Stimulated activated CD4-positive, alpha-beta T cell treated with anti-CD3 and anti-CD28 coated beads, Interleukin-1b, Interleukin-23, amount 100 ng/mL, for 1 hour (primary cell): ENCODE measurements at places on chromosomes 2 and 18.

- DNase-seq, result no peak
Observed at GRCh38 chr2:20143263-20143662, 81.7 kb downstream of the SDC1 start.

DNA sequence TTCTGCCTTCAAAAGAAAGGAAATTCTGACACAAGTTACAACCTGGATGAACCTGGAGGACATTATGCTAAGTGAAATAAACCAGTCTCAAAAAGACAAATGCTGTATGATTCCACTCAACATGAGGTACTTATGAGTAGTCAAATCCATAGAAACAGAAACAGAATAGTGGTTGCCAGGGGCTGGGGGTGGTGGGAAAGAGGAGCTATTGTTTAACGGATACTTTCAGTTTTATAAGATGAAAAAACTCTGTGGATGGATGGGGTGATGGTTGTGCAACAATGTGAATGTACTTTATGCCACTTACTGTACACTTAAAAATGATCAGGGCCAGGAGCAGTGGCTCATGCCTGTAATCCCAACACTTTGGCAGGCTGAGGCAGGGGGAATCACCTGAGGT, 15.4 kb downstream of the SLC35F5 start:
- DNase-seq, result no peak

- no peak for DNase-seq
Observed at GRCh38 chr2:205771031-205771430, 88.7 kb downstream of the NRP2 start.

DNA sequence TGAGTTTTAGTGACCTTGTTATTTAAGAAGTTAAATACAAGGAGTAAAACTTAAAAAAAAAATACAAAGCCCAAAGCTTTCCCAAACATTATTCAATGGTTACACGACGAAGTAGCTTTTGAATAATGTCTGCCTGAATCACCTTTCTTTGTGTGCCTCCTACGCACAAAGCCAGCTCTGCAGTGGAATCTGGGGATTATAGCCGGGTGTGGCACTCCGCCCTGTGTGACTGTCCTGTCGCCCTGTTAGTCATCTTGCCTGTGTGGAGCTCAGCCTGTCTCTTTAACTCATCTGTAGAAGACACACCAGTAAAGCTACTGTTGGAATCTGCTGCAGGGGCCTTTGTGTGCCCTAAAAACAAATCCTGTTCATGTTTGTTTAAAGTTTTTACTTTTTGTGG, 79.4 kb upstream of the TCF7L1 start:
- no peak for DNase-seq

GRCh38 chr2:98388081-98388480, 41.8 kb downstream of the CNGA3 start:
- DNase-seq, result no peak

DNA sequence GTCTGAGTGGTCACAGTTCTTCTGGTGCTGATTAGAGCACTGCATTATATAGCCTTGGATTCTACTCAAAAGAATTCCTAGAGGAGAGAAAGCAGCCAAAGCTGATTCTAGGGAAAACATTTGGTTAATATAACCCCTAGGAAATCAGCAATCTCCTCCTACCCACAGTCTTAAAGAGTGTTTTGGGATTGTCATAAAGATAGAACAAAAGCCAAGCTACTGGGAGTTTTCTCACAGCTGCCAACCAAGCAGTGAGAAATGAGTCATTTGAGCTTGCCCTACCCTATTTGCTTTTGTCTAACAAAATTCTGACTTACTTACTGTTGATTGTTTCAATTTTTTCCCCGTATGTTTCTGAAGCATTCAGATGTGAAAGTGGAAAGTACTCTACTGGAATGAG, 469.3 kb downstream of the PLCL1 start:
- no peak for DNase-seq

- DNase-seq, result no peak
Observed at GRCh38 chr2:178796079-178796677, 11.0 kb downstream of the TTN start.

DNA sequence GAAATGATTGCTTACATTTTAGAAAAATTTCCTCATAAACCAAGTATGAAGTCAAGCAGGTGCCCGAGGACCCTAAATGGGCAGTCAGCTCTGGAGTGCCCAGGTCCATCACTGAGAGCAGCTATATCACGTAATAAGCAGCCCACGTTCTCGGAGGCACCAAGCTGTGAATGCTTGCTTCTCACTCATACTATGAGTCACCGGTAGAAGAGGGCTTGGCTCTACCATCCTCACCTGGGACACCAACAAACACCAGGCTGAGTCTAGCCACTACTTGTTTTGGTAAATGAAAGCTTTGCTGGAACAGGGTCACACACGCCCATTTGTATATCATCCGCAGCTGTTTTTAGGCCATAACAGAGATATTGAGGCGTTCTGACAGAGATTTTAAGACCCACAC, 207.5 kb downstream of the SEPTIN10 start:
- no peak for DNase-seq

- no peak for DNase-seq
Observed at GRCh38 chr2:98457045-98457696, 12.5 kb downstream of the INPP4A start.

DNA sequence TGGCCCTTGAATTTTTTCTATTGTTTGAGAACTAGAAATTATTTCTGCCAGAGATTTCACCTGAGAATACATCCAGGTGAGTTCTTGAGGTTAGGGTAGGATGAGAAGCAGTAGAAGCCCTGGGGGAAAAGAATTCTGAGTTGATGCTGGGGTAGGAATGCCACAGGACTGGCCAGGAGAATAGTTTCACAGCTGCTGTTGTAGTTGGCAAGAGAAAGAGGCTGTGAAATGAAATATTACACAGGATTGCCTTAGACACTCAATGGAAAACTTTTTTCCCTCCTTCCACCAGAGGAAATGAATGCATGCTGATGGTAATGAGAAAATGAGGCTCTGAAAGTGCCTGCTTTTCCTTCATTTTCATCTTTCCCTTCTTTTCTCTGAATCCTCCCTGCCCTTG, 54.6 kb downstream of the PRKCE start:
- no peak for DNase-seq

- DNase-seq, result no peak
Observed at GRCh38 chr2:32768387-32769174, 140.7 kb downstream of the TTC27 start.
